Suppressor macrophage (primary cell): ENCODE measurements at places on chromosomes 1 and 21.
A peak's percentile ranks its signal among the peaks of the same experiment; 100 is the strongest.

- no peak for DNase-seq
These were observed 109.3 kb downstream of the GALNT2 start for GRCh38 chr1:230176326-230176725.

GRCh38 chr1:52028328-52028727 is 5.3 kb downstream of the KTI12 start:
- DNase-seq, result peak; percentile 6

GRCh38 chr1:4133939-4134321 is 233.9 kb upstream of the C1orf174 start:
- DNase-seq, result no peak

DNA sequence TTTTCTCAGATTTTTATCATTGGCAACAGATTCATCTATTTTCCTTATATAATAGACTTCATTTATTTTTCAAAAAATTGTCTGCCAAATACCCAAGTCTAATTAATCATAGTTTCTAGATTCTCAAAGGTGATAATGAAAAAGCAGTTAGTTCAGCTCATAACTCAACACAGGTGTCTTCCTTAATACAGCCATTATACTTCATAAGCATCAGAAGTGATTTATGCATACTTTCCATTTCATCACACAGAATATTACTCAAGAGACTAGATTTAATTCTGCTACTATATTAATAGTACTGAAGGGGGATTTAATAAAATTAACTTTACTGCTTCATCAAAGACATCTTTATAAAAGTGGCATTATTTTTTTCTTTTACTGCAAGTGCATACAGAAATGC is 18.8 kb downstream of the SRSF11 start:
- DNase-seq, result no peak

GRCh38 chr1:41469706-41470105 is 14.8 kb downstream of the EDN2 start:
- no peak for DNase-seq

GRCh38 chr1:219806020-219806419 is 122.3 kb downstream of the SLC30A10 start:
- DNase-seq, result no peak

DNA sequence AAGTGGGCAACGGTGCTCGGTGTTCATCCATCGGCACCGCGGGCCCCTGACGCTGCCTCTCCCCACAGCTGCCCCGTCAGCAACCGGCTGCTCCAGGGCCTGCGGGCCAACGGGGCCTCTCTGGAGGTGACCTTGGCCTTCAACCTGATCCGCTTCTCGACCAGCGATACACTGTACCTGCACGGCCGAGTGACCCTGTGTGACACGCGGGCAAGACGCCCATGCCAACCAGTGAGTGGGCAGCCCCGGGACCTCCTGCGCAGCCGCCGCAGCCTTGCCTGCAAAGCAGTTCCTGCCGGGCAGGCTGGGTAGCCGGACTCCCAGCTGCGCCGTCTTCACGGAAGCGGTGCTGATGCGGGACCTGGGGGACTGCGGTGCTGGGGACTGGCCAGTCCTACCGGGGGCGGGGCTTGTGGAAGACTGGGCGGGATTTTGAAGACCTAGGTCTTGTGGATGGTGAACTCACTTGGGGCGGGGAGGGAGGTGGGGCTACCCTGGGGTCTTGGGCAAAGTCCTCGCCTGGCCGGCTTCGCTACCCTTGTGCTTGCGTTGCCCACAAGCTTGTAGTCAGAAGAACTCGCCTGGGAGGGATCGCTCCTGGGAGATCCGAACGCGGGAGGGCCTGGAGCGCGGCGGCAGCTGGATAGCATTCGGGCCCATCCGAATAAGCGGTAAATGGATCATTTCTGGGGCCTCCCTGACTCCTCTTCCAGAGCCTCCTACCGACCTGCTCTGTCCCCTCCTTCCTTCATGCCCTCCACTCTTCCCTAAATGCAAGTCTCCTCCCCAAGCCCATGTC is 8.8 kb upstream of the CEP85 start:
- DNase-seq, result peak; percentile 42

- peak; percentile 85 for DNase-seq
These were observed 1.1 kb upstream of the GADD45A start for GRCh38 chr1:67683766-67684525.

DNA sequence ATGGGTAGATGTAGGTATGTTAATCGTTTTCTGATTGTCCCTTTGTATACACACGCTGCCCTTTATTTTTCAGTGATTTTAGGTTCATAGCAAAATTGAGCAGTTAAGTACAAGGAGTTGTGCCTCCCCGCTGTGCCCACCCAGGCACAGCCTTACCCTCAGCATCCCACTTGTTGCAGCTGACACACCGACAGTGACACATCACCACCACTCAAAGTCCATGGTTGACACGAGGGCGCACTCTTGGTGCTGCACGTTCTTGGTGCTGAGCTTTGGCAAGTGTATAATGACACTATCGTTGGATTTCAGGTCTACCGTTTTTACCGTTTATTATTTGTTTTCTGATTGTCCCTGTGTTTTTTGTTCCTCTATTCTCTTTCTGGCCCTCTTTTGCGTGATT is 15.6 kb downstream of the C1orf159 start:
- no peak for DNase-seq

- no peak for DNase-seq
These were observed 19.0 kb upstream of the DUSP10 start for GRCh38 chr1:221760911-221761310.

- DNase-seq, result no peak
These were observed 21.1 kb downstream of the HUNK start for GRCh38 chr21:31893851-31894415.

GRCh38 chr1:66452982-66453381 is 81.0 kb upstream of the SGIP1 start:
- DNase-seq, result no peak

GRCh38 chr1:215022204-215022603 is 60.3 kb upstream of the KCNK2 start:
- DNase-seq, result no peak

GRCh38 chr1:10693497-10694273 is 102.8 kb downstream of the CASZ1 start:
- DNase-seq, result peak; percentile 39

- DNase-seq, result no peak
These were observed 13.6 kb upstream of the ENAH start for GRCh38 chr1:225666495-225666894.

GRCh38 chr1:52970149-52970548 is 43.1 kb downstream of the SCP2 start:
- no peak for DNase-seq

DNA sequence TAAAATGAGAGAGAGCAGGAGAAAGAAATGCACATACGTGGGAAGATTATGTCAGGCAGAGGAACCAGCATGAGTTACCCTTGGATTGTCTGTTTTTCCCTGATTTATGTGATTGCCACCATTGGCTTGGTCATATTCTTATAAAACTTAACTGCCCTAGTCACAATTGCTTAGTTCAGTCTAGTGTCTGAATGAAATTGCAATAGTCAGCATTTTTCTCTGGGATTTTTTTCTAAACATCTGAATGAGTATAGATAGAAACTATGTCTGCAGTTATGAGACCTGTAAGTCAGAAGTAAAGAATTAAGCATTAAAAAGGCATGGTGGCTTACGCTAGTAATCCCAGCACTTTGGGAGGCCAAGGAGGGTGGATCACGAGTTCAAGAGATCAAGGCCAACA is 889.8 kb downstream of the PLA2G4A start:
- no peak for DNase-seq

GRCh38 chr21:24223624-24224023 is 1383.7 kb downstream of the MRPL39 start:
- peak; percentile 31 for DNase-seq

GRCh38 chr1:53316766-53317581 is 10.9 kb downstream of the LRP8 start:
- no peak for DNase-seq

GRCh38 chr1:26169198-26169554 is 413 bp upstream of the C1orf232 start:
- DNase-seq, result no peak

DNA sequence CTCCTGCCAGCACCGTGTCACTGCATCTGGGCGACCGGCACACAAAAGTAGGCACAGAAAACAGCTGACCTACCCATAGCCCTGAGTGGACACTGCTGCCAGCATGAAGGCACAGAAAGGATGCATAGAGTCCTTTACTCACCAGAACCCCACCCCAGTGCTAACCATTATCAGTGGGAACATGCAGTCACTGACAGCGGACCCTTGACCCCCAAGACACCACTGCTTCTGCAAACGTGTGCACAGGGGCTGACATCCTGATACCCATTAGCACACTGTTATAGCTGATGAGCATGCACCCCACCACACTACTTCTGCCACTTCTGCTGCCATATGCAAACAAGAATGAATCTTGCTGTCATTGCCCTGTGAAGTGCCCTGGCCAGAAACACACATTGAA is 953.0 kb upstream of the NCAM2 start:
- DNase-seq, result no peak

DNA sequence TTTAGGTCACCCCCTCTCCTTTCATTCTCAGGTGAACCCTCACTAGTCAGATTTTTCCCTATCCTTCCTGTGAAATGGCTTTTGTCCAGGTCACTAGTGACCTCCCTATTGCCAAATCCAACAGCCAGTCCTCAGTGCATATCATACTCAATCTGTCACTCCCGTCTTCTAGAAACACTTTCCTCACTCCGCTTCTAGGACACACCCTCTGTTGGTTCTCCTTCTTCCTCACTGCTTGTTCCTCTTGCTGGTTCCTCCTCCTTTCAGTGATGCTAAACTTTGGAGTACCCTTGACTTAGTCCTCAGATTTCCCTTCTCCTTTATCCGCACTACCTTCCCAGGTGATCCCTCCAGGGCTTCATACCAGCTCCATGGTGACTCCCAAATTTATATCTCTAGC is 94.3 kb downstream of the RNF220 start:
- DNase-seq, result peak; percentile 74

DNA sequence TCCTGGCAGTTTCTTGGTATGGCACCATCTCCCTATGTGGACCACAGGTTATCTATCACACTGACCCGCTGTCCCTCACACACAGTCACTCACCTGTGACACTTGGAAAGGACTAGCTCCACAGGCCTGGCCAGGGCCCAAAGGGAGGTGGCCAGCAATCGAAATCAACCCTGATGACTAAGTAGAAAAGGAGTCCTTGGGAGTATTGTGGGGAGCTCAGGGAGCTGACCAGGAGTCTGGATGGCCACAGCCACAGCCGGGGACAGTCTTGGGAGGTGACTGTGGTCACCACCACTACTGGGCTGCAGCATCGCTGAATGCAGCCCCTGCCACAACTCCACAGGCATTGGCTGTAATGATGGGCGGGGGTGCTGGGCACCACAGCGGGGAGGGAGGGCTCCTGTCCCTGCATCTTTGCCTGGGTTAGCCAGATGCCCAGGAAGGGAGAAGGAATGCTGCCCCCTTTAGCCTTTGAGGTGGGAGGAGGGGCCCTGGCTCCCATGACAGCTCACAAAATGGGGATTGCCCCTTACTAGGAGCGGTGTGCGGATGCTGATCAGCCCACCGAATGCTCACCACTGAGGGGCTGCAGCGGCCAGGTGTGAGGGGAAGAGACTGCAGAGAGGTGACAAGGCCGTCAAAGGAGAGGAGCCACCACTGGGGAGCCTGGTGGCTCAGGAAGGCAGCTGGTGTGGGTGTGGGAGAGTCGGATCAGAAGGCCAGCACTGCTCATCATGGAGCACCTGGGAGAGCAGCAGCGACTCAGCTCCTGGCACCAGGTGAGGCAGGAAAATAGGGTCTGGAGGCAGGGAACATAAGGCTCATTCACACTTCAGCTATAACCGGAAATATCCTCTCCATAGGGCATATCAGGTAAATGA is 61.3 kb downstream of the H3-3A start:
- no peak for DNase-seq

GRCh38 chr1:209207701-209208286 is 375.7 kb upstream of the CAMK1G start:
- DNase-seq, result peak; percentile 55

DNA sequence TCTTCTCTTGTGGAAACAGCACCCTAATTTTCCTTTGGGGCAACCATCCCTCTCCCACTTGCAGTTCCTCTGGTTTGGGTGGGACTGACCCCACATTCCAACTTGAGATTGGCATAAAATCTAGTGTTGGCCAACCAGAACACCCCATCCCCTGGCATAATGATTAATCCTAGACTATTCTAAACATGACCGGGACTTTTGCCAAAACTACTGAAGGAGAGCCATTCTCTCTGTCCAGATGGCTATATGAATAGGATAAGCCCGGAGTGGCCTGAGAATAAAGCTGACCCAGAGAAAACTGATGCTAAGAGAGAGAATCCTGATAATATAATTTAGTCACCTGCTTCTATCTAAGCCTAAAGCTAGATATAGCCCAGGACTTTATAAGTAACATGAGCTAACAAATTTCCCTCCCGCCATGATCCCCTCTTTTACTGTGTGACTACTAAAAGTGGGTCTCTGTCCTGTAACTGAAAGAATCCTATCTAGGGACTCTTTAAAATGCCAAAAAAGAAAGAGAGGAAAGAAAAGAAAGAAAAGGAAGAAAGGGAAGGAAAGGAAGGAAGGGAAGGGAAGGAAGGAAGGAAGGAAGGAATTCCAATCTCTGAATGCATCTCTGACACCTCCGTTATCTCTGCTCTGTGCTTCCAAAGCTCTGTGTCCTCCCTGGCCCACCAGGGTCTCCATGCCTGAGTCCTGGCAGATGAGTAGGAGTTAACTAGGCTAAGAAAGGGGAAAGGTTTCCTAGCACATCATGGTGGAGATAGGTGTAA is 28.0 kb upstream of the NRDC start:
- DNase-seq, result no peak

DNA sequence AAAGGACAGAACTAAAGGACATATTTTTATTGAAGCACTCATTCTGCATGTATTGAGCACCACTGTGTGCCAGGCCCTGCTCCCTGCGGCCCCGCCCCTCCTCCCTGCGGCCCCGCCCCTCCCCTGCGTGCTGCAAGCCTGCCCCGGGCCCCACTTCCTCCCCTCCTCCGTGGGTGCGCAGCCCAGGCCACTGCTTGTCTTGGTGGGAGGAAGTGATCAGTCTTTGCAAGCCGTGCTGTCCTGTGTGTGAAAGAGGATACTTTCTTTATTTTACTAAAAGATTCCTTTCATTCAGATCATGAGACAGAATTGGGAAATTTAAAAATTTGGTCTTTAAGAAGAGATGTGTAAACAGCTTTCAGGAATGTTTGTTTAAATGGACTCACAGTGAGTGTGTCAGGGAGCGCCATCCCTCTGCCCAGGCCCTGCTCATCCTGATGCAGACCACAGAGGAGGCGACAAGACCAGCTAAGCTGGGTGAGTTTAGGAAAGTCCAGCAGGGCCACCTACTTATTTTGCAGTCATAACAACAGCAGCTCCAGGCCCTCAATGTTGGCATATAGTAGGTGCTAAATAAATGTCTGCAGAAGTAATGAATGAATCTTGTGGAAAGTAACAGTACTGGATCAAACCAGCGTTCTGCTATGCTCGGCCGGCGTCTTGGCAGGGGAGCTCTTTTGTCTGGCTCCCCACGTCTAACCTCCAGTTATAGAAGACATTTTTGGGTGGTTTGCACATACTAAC is 88.3 kb upstream of the SELENON start:
- DNase-seq, result peak; percentile 89

- DNase-seq, result no peak
These were observed 171.4 kb upstream of the GALNT2 start for GRCh38 chr1:229895605-229896004.
